PC-3 (cell line): ENCODE measurements at places on chromosomes 1 and 21.
A peak's percentile ranks its signal among the peaks of the same experiment; 100 is the strongest.

DNA sequence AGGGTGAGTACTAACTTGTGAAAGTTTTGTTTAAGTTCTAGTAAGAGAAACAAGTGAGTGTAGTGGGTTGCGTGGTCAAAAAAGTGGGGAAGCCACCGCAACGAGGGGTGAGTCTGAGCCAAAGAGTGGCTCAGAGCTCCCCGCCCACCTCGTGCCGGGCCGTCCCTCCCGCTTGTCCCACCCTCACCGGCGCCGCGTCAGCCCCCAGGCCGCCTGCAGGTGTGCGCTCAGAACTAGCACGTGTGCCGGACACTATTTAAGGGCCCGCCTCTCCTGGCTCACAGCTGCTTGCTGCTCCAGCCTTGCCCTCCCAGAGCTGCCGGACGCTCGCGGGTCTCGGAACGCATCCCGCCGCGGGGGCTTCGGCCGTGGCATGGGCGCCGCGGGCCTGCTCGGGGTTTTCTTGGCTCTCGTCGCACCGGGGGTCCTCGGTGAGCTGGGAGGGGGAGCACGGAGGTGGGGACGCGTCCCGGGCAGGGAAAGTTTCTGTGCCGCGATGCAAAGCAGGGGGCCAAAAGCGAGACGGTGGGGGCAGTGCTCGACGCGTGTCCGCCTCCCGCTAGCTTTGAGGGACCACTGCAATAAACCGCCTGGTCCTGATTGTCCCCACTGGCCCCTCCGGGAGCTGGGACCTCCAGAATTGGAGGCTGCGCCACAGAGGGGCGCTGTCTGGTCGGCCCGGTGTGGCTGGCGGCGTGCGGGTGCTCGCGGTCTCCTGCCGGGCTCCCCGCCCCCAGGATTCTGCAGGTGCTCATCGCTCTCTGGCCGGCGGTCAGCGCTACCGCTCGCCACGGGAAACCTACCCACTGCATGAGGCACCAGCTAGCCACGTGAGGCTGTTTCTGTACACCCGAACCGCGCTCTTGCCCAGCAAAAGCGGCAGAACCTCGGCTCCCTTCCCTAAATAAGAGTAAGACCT is at the start of gene CR2:
TSS of gene CR2 (plus strand) at position 283 of the 919 bp plus-strand sequence. CDS start at position 374, 91 bp downstream.
- peaks cover 99% of the 10 kb centered on the region for H3K27me3 ChIP-seq
- H3K27ac ChIP-seq, result no peak within 1 kb of the TSS
- no peak within 1 kb of the TSS for H3K4me3 ChIP-seq
- no peaks in the 10 kb centered on the region for H3K4me1 ChIP-seq

DNA sequence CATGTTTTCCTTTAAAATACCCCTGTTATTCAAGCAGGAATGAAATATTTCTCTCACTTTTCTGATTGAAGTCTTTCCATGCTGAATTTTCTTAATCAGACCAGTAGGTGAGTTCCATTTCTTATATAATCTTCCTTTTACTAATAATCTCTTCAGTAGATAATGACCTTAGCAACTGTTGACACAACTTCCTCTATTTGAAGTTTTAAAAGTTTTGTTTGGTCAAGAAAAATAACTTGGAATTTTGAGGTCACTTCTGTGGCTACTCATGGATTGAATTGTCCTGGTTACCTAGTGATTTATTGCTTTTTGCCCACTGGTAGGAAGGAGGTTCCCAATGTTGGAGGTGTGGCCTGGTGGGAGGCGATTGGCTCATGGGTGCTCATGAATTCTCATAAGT is 70.6 kb upstream of the PAXBP1 start:
- peaks cover 5% of the 10 kb centered on the region; the same call in 1 of the 2 replicates for H3K4me1 ChIP-seq
- H3K36me3 ChIP-seq, result no peaks in the 10 kb centered on the region
- no peak overlapping the region for H3K27ac ChIP-seq
- peaks cover 65% of the 10 kb centered on the region for H3K27me3 ChIP-seq
- DNase-seq, result no peak

DNA sequence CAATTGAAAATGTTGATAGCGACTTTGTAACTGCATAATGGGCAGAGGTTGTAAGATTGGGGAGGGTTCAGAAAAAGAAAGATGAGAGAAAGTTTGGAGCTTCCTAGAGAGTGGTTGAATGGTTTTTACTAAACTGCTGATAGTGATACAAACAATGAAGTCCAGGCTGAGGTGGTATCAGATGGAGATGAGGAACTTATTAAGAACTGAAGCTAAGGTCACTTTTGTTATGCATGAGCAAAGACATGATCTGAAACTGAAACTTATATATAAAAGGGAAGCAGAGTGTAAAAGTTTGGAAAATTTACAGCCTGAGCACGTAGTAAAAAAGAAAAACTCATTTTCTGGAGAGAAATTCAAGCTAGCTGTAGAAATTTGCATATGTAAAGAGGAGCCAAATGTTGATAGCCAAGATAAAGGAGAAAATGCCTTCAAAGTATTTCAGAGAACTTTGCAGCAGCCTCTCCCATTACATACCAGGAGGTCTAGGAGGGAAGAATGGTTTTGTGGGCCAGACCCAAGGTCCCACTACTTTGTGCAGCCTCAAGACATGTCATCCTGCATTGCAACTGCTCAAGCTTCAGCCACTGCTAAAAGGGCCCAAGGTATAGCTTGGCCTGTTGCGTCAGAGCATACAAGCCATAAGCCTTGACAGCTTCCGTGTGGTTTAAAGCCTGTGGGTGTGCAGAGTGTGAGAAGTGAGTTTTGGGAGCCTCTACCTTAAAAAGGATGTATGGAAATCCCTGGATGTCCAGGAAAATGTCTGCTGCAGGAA is 843.9 kb downstream of the AMY1C start:
- no peaks in the 10 kb centered on the region for H3K36me3 ChIP-seq
- H3K4me3 ChIP-seq, result no peak overlapping the region
- no peak for DNase-seq
- H3K27me3 ChIP-seq, result no peaks in the 10 kb centered on the region
- H3K4me1 ChIP-seq, result no peaks in the 10 kb centered on the region

GRCh38 chr1:31715087-31715872 is 11.5 kb upstream of the COL16A1 start:
- H3K27me3 ChIP-seq, result no peaks in the 10 kb centered on the region
- H3K4me3 ChIP-seq, result peak overlapping the region; percentile 66
- H3K36me3 ChIP-seq, result no peaks in the 10 kb centered on the region
- DNase-seq, result peak; percentile 87
- H3K27ac ChIP-seq, result peak overlapping the region; percentile 60

- H3K27me3 ChIP-seq, result no peaks in the 10 kb centered on the region
- no peak for DNase-seq
- peaks cover 46% of the 10 kb centered on the region for H3K4me1 ChIP-seq
- H3K4me3 ChIP-seq, result no peak overlapping the region
- H3K27ac ChIP-seq, result peak overlapping the region; percentile 59
- peaks cover 54% of the 10 kb centered on the region for H3K36me3 ChIP-seq
These were observed 73.2 kb downstream of the BCAR3 start for GRCh38 chr1:93608187-93609109.

DNA sequence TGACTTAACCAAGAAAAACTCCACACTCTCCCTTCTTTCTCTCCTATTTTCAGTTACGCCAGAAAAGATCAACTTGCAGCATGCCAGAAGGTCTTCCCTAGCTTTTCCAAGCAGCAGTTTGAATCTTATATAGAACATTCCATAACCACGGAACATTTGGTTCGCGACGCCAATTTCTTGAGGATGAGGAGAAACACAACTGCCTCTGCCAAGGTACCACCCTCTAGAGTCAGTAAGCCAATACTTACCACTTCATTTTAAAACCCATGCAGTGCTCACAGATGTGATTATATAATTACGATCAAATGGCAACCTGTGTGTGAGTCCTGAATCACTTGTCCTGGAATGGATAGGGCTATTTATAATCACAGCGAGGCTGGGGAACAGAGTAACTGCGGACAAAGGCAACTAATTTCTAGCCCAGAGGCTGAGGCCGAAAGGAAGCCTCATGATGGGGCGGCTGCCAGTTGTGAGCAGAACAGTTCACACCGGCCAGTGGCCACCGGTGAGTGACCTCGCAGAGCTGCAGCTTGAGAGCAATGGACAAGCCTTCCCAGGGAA is 43.2 kb upstream of the BACE2 start:
- H3K27me3 ChIP-seq, result peaks cover 33% of the 10 kb centered on the region; the same call in 1 of the 2 replicates
- no peak overlapping the region for H3K4me3 ChIP-seq
- H3K4me1 ChIP-seq, result no peaks in the 10 kb centered on the region
- no peak overlapping the region for H3K27ac ChIP-seq
- H3K36me3 ChIP-seq, result no peaks in the 10 kb centered on the region

DNA sequence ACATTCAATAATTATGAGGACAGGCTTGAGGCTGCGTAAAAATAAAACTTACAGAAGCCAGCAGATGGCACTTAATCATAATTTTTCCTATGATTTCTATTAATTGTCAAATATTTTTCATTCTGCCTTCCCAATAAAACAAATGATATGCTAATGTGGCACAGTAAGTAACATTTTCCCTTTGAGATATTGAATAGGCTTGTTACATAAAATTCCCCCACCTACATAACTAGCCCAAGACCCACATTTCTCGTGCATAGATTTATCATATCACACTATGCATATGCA is 55.4 kb upstream of the PTGFRN start:
- peak overlapping the region; percentile 80 for H3K27ac ChIP-seq
- no peaks in the 10 kb centered on the region for H3K27me3 ChIP-seq
- H3K4me1 ChIP-seq, result peaks cover 38% of the 10 kb centered on the region
- H3K36me3 ChIP-seq, result no peaks in the 10 kb centered on the region
- peak overlapping the region; percentile 49; the same call in 1 of the 2 replicates for H3K4me3 ChIP-seq

- H3K27me3 ChIP-seq, result no peaks in the 10 kb centered on the region
- no peak for DNase-seq
- no peak overlapping the region for H3K4me3 ChIP-seq
- H3K36me3 ChIP-seq, result no peaks in the 10 kb centered on the region
- H3K4me1 ChIP-seq, result peaks cover 22% of the 10 kb centered on the region
These were observed 100.5 kb upstream of the KCNK1 start for GRCh38 chr1:233513431-233513830.
